ENCODE measurements at places on chromosomes 4 and X.

- no peak for DNase-seq
Observed at GRCh38 chr4:25536564-25537320, 118.9 kb upstream of the SLC34A2 start.

- no peak for DNase-seq
Observed at GRCh38 chr4:80259012-80259411, 7.5 kb upstream of the FGF5 start.

DNA sequence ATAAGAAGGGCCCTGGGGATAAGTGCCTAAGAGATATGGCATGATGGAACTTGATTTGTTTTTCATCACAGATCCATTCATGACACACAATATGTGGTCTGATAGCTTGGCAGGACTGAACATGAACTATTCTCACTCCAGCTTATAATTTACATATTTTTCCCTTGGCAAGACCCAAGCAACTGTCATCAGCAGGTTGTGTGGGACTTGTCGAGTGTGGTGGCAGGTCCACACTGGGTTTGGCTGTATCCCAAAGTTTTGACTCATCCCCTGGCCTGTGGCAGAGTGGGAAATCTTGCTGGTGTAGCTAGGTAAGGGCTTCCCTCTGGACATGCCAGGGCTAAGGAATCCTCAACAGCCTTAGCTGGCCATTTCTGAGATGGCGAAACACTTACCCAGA is 81.0 kb upstream of the STIM2 start:
- DNase-seq: no peak

DNA sequence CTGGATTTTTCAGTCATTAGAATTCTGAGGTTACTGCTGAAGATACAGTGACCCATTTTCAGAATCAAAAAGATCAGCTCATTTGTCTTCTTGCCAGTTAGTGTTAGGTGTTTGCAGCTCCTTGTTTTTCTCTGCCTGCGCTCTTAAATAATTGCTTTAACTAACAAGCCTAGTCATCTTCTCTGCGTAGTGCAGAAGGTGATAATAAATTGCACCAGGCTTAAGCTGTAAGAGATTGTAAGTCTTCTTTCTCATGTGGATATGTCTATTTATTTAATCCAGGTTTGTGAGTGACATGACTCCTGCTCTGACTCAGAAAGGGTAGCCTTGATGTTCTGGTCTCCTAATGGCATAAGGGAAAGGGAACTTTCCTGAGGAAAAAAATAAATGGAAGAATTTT is 167.2 kb downstream of the CEP135 start:
- no peak for DNase-seq

GRCh38 chr4:144967161-144967560 is 130.8 kb downstream of the ANAPC10 start:
- no peak for DNase-seq

GRCh38 chr4:75673027-75673958 is at the start of gene G3BP2:
G3BP2 (minus strand) TSS chr4:75673411; CDS start chr4:75662025, 11,386 bp downstream.
- DNase-seq: peak; percentile 99

DNA sequence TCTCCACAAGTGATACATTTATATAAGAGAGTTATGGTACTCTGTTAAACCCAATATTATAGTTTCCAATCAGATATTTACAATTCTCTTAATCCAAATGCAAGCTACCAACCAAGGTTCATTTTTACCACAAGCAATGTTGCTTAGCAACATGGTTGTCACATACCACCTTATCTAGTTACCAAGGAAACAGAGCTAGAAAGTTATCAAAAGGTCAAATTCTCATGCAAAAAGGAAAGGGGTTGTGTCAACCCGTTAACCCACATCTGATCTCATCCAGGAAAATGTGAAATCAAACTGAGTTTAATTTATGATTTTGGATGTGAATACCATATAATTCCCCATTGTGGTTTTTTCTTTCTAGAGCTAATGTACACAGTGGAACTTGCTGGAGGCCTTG is 274.1 kb upstream of the MAGEB2 start:
- no peak for DNase-seq

DNA sequence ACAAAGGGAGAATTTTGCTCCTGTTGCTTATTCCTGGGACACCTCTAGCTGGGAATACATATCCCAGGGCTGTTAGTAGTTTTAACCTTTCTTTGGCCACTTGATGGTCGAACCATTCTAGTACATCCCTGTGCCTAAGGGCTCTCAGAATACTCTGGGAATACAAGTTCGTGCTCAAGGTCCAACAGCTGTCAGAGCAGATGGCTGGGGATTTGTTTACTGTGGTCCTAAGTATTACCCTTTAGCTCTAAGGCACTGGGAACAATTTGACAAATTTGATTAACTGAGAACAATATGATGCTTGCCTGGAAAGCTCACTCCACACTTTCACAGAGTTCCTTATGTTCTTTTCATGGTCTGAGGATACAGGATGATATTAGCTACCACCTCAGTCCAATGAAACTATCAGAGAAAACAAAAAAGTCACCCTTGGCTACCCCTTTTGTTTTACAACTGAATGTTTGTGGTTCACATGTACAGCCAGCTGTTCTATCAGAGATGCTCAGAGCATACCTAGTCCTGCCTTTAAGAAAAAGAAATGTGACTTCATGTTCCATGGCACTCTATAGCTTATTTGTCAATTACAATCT is 47.4 kb upstream of the PHOX2B start:
- DNase-seq: no peak

- peak; percentile 78 for DNase-seq
Observed at GRCh38 chr4:37892641-37893040, 1.8 kb downstream of the TBC1D1 start.

DNA sequence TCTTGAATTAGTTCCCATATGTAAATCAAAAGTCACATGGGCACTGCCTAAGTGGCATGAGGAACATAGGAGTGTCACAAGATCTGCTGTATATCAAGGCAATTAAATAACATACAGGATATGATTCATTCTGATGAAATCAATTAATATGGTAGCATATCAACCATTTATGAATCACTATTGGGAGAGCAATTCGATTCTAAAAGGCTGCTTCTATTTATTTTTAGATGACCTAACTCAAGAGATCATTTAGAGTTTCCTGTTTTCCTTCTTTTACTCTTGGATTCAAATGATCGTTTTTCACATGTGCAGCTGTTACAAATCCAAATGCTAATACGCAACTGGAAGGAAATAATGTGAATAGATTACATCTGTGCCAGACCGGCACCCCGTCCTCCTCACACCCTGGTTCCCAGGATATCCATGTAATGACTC is 81.9 kb downstream of the HCCS start:
- no peak for DNase-seq

- DNase-seq: no peak
Observed at GRCh38 chrX:116009346-116009745, 161.2 kb upstream of the AGTR2 start.

GRCh38 chrX:30618160-30618765 is 35.0 kb upstream of the GK start:
- DNase-seq: no peak

DNA sequence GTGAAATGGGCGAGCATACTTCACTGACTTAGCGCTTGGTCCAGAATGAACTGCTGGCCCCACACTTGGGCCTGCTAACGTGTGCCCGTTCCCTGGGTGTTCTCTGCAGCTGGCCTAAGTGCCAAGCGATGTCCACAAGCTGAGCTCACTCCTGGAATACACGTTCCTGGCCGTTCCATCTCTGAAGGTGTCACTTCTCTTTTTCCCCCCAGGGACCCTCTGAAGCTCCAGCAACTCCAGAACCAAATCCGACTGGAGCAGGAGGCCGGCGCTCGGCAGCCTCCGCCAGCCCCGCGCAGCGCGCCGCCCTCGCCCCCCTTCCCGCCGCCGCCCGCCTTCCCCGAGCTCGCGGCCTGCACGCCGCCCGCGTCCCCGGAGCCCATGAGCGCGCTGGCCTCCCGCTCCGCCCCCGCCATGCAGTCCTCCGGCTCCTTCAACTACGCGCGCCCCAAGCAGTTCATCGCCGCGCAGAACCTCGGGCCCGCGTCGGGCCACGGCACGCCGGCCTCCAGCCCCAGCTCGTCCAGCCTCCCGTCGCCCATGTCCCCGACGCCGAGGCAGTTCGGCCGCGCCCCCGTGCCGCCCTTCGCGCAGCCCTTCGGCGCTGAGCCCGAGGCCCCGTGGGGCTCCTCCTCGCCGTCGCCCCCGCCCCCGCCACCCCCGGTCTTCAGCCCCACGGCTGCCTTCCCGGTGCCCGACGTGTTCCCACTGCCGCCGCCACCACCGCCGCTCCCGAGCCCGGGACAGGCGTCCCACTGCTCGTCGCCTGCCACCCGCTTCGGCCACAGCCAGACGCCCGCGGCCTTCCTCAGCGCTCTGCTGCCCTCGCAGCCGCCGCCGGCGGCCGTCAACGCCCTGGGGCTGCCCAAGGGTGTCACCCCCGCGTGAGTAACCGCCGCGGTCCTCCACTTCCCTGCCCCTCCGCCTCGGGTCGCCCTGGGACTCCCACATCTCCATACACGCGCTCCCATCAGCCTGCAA is 132.3 kb downstream of the CBR4 start:
- peak; percentile 48 for DNase-seq

DNA sequence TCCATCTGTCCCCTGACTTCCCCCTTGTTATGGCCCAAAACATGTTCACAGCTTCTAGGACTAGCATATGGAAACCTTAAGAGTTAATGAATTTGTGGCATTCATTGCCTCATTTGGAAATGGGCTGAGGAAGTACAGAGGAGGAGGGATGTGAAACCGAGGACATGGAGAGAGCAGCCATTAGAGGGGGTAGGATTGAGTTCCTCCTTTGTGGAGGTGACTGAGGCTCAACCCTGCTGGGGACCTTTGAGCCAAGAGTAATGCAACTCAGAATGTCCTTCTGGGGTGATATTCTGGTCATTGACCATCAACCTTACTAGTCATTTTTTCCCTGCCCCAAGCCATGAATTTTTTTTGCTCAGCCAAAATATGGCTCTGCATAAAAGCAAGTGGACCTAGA is 109.4 kb downstream of the ZNF518B start:
- DNase-seq: no peak

DNA sequence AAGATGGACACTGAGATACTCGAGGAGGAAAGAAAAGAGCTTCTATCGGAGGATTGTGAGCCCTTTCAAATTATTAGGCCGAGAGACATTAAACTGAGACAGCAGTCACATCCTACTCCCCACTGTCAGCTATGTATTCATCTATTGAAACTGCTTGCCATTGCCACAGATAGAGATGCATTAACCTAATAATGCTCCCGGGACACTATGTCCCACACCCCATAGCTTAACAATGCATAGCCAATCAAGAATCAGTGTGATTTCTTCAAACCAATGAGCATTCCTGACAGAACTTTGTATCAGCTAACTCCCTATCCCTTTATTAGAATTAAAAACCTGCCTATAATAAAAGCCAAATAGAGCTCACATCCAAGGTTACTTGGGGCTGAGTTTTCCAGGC is 118.1 kb upstream of the NEIL3 start:
- DNase-seq: no peak

DNA sequence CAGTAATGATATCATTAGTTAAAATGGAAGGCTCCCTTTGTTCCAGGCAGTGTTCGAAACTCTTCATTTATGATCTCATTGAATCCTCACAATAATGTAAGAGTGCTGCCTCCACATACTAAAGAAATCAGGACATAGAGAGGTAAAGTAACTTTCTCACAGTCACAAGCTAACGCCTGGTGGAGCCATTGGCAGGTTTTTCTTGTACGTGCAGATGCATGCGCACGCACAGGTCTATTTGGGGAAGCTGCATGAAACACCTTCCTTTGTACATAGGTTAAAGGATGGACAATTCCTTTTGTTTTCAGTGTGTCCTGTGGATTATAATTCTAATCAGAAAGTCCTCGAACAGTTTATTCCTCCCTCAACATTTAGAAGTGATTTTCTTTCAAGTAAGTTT is 176.2 kb downstream of the RAPGEF2 start:
- DNase-seq: no peak

- DNase-seq: no peak
Observed at GRCh38 chrX:76195579-76195978, 22.7 kb downstream of the PBDC1 start.

- DNase-seq: no peak
Observed at GRCh38 chr4:23297327-23297726, 592.5 kb downstream of the PPARGC1A start.

DNA sequence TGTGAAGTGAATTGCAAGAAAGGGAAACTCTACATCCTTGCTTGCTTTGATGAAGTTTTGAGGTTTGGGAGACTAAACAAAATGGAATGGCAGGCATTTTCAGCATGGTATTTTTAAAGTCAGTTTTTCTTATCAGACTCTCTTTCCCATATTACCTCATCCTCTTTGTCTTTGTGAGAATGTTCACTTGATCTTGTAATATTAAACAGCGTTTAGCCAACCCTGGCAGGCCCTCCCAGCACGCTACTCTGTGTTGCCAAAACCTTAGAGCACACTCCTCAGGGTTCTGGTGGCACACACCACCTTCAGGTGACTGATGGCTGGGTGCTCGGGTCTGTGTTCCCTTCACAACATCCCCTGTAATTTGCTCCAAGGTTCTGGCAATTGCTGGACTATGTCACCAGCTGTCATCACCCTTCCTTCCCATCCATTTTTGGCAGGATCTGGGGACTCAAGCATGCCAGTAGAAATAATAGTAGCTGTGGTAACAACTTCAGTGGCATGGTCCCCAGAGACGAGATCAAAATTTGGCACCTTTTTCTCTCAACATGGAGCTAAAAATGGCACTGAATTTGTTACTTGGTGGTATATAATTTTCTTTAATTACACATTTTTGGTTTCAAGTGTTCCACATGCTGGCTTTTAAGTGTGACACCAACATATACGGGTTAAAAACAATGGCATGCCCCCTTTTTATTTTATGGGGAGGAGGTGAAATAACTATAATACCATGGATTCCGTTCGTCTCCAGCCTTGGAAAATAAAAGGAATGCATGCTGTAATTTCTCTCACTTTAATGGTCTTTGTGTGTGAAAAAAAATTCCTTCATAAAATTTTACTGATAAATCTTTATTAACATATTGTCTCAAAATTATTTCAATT is 273.1 kb downstream of the DCTD start:
- no peak for DNase-seq

- DNase-seq: no peak
Observed at GRCh38 chr4:130368668-130369067, 1272.7 kb downstream of the C4orf33 start.

DNA sequence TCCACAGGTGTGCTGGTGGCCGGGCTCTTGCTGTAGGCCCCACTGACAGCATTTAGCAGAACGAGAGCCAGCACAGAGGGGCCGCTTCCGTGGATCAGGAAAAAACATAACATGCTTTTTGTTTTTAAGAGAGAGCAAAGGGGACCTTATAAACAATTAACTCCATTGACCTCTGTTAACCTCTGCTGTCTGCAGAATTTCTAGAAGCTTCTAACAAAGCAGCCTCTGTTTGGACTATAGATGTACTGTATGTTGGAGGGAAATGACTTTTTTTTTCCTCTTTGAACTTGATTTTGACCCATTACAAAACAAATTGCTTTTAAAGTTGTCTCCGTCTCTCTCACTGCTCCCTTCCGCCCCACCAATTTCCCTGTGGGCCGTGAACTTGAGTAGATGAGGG is 210.7 kb downstream of the FRAS1 start:
- no peak for DNase-seq

DNA sequence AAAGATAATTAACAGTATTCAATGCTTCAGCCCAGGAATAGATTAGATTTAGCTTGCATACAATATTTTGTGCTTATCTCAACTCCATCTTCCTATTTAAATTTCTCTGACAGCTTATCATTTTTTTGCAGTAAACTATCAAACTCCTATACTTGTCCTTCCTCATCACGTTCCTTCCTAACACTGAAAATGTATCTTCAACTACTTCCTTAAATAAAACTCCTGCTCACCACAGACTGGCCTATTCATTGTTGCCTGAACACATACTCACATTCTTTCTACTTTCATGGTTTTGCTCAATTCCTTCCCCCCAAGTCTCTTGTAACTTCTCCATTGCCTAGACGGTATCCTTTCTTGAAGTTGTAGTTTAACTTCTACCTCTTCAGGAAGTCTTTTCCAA is 28.5 kb upstream of the PTPN13 start:
- no peak for DNase-seq
